NCI-H1436 (cell line): ENCODE measurements at places on chromosomes 5 and 9.
A peak's percentile ranks its signal among the peaks of the same experiment; 100 is the strongest.

DNA sequence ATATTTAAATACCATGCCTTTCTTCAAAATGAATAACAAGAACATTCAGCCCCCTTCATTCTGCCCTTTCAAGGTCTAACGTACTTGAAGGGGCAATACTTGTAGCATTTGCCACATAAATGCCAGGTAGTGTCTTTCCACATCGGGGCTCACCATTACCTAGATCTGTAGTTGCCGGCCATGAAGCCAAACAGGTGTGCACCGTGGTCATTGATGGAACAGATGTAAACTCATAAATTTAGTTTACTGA lies 193.0 kb downstream of the CD180 start:
- no peak for DNase-seq

- no peak for DNase-seq
Measured at GRCh38 chr5:115355767-115356381, 59.4 kb upstream of the CCDC112 start.

- DNase-seq, result no peak
Measured at GRCh38 chr9:117737721-117738226, 33.6 kb downstream of the TLR4 start.

DNA sequence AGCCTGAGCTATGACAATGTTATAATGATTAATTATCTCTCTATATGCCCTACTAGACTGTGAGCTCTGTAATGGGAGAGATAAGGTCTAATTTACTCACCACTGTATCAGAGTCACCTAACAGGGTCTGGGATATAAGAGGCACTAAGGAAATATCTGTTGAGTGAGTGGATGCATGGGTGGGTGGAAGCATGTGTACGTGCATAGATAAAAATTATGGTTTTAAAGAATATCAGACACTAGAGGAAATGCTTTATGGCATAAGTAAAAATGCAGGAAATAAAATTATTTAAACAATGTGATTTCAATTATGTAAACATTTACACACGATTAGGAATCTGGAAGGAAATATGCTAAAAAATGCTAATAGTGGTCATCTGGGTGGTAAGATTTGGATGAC lies 137.8 kb downstream of the SPOCK1 start:
- no peak for DNase-seq

DNA sequence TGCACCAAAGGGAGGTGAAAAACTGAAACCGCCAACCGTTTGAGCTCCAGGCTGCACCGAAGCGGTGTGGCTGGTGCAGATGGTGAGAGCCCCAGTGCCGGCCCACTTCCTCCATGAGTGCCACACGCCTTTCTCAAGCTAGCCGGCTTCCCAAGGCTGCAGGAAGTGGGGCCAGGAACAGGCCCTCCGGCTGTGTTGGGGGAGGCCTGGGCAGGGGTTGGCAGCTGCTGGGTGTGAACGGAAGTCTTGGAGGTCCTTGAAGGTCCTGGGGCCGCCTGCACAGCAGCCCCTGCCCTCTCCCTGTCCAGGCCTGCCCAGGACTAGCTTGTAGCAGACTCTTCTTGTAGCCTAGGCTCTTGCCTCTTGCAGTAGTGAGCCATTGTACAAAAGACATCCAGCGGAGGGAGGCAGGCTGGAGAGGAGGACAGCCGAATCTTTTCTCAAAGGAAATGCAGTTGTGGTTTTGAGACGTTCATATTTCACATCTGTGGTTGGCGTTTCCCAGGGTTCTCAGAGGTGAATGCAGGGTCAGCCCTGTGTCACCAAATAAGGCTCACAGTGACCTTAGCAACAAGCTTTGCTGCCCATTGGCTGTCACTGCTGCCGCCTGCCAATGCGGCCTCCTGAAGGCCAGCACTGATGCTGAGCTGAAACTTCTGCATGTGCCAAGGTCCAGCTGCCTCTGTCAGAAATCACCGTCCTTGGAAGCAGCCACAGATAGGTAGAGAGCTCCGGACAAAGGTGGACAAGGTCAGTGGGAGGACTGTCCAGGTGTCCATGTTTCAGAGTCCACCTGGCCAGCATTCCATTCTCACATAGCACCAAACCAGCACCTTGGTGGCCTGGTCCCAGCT lies 23.9 kb downstream of the IRF1 start:
- no peak for DNase-seq

- DNase-seq, result no peak
Measured at GRCh38 chr9:76352026-76352620, 42.1 kb downstream of the RFK start.

DNA sequence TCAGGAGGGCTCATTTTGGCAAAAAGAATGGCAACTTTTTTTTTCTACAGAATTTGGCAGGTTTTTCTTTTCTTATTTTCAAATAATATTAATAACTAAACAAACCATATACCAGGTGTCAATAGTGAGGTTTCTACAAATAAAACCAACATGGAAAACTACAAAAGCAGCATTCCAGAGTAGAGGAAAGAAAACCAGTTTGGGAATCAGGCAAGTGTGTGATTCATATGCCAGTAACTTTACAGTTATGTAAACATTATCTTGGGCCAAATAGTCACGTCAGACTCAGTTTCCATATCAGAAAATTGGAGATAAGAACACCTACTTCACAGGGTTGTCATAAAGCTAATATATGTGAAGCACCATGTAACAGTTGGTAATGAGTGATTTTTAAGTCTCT lies 51.7 kb downstream of the FBXW11 start:
- DNase-seq, result no peak

DNA sequence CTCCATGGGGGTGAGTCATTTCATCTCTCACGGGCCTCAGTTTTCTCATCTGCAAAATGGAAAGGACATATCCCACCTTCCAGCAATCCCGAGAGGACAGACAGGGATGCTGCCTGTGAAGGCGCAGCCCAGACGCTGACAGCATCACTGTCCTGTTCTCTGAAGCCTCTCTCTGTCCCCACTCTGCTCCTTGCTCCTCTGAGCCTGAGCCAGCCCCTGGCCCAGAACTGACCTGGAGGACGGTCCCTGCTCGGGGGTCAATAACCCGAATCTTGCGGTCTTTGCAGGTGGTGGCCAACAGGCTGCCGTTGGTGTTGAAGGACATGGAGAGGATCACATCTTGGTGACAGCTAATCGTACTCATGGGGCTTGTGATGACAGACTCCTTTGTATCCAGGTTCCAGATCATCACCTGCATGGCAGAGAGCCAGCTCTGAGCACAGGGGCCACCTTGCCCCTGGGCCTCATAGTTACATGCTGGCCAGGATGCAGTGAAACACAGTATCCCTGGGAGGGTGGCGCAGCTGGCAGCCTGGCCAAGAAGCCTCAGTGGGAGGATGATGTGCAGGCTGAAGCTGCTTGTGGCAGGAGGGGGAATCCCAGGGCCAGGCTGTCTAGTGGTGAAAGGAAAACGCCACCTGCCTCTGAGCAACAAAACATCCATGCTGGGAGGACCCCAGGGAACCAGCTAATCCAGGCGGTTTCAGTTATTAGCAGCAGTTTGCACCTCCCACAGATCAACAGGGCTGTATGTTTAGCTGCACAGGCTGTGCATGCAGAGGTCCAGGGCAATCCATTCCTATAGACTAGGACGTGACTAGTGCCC lies 14.0 kb upstream of the TRIM14 start:
- peak; percentile 41 for DNase-seq

DNA sequence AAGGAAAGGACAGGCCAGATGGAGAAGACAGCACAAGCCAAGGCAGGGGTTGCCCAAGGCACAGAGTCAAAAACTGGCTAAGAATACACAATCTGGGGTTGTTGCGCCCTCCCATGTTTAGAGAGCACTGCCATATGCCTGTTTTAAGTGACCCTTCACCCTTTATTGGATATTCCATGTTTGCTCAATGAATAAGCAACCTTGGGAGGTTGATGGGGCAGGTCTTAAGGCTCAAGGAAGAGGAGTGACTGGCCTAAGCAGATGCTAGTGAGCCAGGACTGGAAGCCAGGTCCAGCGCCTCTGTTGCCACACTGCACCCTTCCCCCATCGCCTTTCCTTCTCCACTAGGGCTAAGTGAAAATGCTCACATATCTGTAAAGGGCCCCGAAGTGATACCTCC lies 6.7 kb downstream of the TXN start:
- no peak for DNase-seq

DNA sequence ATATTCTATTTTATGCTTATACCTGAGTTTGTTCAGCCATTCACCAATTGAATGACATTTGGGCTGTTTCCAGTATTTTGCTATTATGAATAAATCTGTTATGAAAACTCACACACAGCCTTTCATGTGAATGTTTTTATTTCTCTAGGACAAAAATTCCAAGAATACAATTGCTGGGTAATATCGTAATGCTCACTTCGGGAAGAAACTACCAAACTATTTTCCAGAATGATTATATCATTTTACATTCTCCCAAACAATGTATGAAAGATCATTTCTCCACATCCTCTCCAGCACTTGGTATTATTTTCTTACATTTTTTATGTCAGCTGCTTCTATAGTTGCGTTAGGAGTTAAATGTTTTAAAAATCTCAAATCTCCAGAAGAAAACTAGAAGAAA lies 58.3 kb upstream of the LHFPL2 start:
- DNase-seq, result no peak

GRCh38 chr5:6343951-6344592 lies 34.3 kb downstream of the MED10 start:
- no peak for DNase-seq

DNA sequence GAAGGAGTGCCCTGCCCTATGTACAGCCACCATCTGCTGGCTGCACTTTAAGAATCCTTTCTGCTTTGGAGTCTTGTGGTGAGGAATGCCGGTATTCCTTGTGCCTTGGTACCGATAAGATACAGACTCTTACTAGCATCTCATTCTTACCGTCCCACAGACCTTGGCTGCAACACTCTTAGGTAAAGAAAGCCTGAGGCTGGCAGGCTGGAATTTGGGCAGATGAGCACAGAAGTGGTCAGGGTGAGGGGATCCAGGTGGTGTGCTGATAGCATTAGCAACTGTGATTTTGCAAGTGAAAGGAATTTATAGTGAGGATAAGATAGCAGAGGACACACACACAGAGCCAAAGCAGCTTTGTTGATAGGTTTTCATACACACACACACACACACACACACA lies 198.1 kb downstream of the ENC1 start:
- no peak for DNase-seq

DNA sequence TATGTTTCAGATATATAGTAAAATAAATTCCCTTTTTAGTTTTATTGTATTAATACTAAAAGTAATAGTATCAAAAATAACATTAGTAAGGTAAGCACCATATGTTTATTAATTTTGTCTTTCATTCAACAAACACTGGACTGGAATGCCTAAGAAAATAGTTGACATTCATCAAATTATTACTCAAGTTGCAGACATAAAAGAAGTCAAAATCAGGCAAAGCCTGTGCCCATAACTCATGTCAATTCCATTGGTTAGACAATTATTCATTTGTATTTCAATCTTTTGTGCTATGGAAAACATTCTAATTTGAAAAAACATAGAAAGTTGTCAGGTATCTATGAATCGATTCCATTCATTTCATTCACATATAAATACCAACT lies 158.9 kb downstream of the CEMIP2 start:
- DNase-seq, result no peak

- DNase-seq, result no peak
Measured at GRCh38 chr5:150487199-150488061, 20.5 kb upstream of the NDST1 start.

- DNase-seq, result no peak
Measured at GRCh38 chr5:152717393-152717792, 312.3 kb upstream of the NMUR2 start.

- DNase-seq, result peak; percentile 16
Measured at GRCh38 chr5:141330299-141331080, at the start of gene PCDHGA1. TSS of gene PCDHGA1 (plus strand) at chr5:141330514.

GRCh38 chr9:3087697-3088096 lies 243.8 kb upstream of the PUM3 start:
- DNase-seq, result no peak

DNA sequence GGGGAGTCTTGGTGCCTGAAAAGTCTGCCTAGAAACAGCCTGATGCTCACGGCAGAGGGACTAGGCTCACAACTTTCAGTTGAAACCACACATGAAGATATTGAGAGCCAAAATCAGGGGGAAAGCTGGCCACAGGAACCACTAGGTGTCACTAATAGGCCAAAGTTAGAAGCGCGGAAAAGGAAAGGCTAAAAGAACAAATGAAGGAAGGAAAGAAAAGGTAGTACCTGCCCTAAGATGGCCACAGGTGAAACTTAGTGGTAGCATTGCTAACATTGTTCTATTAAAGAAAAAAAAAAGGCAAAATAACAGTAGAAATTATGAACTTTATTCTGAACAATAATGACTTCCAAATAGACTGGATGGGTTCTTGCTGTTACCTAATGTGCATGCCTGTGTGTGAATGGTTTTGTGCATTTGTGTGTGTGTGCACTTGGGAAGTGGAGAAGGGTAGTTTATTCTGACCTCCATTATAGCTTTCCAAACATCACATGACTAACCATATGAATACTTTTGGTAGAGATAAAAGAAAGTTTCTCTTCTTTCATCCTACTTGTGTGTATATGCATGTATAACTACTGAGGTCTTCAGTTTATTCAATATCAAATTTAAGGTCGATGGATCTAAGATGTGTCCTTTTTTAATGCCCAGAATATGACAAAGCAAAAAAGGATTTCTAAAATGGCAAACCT lies 2.1 kb upstream of the RFESD start:
- DNase-seq, result peak; percentile 10

DNA sequence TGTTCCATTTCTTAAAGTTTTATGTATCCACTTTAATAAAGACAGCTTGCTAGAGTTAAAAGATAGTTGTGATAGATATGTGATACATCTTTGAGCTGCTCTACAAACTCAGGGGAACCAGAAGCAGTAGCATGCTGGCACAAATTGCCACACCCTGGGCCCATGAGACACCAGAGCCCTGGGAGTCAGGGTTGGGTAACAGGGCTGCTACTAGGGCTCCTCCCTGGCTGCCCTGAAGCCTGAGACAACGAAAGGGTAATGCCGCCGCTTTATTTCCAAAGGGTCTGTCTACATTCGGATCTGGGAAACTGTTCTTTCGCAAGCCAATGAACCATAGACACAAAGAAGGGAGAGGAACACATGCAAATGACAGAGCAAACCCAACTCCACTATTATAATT lies 29.2 kb downstream of the PTPN3 start:
- DNase-seq, result no peak

DNA sequence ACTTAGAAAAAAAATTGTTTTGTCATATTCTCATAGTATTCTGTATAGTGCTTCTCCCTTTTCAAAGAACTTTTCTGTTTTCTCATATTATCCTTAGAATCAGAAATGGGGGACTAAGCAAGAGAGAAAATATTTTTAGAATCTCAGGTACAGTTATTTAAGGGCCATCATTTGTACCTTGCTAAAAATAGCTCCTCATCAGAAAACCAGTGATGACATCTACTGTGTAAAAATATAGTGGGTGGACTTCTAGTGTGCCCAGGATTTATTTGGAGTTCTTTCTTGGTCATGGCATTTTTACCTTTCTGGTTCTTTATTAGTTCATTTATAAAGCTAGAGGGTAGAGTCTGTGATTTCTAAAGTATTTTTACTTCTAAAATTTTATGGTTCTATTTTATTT lies 82.5 kb downstream of the CSNK1G3 start:
- no peak for DNase-seq
